Cortex of kidney (tissue), 1 donor: ENCODE measurements at places on chromosomes 12 and 14.

GRCh38 chr14:60166142-60166541 is 944 bp upstream of the DHRS7 start:
- DNase-seq: no peak

DNA sequence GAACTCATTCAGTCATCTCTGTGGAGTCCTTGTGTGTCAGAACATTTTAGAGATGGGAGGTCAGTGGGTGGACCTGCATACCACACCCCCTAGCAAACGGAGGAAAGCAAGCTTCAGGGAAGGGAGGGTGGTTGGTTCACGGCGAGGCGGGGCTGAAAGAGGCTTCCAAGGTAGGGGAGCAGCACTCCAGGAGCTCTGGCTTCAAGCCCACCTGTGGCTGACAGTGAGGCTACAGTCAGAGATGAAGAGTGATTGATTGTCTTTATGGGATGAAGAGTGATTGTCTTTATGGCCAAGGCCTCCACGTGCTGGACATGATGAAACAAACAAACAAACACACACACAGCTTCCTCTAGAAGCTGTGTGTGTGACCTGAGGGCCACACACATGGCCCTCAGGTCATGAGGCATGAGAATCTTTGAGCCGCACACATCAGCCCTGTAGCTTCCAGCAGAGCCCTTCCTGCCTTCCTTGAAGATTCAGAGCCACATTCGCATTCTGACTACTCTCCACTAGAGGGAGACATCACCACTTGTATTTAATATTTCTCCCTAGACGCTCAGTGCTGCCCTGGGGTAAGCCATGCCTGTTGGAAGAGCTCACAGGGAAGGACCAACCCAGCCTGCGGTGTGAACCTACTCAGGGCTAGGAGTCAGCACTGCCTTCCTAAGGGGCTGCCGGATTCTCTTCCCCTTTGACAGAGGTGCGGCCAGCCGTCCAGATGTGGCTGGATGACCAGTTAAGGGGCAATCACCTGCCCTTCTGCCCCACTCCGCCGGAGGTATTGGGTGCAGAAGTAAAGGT is 54.4 kb upstream of the KCNA1 start:
- no peak for DNase-seq

DNA sequence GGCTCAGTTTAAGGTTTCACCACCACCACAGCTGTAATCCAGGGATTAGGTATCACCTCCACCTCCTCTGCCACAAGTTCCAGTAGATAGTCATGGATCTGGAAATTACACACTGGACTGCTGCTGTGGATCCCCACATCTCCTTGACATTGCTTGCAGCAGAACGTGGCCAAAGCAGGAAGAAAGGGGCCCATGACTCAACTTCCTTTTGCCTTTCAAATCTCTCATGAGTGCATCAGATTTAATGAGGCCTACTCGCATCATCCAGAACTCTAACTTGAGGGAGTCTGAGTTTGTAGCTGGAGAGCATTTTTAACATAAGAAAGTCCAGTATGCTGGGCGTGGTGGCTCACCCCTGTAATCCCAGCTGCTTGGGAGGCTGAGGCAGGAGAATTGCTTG is 29.2 kb upstream of the TMED10 start:
- no peak for DNase-seq

GRCh38 chr12:92132288-92132687 is 13.4 kb downstream of the BTG1 start:
- no peak for DNase-seq

DNA sequence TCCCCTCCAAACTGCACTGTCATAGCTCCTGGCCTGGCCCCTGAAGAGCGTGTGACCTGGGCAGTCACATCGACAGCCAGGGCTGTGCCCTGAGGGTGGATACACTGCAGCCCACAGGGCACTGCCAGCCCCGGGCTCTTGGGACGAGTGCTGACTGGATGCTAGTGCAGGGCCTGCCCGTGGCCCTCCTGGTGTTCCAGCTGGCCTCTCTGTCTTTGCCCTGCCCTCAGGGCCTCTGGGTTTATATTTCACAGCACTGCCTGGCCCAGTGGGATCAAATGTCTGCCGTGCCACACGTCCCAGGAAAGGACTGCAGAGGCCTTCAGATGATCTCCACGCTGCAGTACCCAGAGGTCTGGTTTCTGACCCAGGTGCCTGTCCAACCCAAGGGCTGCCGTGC is 10.1 kb upstream of the CCDC197 start:
- DNase-seq: no peak

DNA sequence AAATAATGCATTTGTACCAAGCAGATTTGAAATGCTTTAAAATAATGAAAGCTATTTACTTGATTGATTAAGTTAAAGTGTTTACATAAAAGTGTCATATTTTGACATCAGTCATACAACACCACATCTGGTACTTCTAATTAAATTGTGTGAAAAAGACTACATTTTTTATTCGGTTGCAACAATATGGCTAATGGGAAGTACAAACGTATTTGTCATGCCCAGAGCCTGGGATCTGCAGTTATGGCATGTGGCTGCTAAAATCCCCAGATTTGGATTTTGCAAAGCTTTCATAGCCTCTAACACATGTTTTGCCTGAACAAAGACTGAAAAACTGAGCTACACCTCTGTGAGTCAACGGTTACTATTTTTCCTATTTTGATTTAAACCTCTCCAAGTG is 66.6 kb downstream of the LLPH start:
- no peak for DNase-seq

GRCh38 chr12:21472197-21472823 is 29.1 kb downstream of the RECQL start:
- no peak for DNase-seq

GRCh38 chr12:89179245-89179644 is 173.1 kb downstream of the DUSP6 start:
- DNase-seq: no peak

DNA sequence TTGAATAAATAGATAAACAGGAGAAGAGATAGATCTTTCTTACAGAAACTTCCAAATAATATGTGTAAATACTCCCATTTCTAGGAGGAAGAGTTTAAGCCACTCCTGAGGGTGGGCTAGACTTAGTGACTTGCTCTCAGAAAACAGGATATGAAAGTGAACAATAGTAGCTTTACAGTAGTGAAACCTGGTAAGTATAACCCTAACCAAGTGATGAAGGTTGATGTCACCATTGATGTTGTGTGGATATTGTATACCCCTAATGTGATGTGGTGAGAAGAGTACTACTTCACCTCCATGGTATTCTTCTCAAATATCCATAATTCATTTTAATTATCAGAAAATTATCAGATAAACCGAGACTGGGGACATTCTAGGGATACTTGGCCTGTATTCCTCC is 20.9 kb downstream of the AKAP6 start:
- DNase-seq: no peak

DNA sequence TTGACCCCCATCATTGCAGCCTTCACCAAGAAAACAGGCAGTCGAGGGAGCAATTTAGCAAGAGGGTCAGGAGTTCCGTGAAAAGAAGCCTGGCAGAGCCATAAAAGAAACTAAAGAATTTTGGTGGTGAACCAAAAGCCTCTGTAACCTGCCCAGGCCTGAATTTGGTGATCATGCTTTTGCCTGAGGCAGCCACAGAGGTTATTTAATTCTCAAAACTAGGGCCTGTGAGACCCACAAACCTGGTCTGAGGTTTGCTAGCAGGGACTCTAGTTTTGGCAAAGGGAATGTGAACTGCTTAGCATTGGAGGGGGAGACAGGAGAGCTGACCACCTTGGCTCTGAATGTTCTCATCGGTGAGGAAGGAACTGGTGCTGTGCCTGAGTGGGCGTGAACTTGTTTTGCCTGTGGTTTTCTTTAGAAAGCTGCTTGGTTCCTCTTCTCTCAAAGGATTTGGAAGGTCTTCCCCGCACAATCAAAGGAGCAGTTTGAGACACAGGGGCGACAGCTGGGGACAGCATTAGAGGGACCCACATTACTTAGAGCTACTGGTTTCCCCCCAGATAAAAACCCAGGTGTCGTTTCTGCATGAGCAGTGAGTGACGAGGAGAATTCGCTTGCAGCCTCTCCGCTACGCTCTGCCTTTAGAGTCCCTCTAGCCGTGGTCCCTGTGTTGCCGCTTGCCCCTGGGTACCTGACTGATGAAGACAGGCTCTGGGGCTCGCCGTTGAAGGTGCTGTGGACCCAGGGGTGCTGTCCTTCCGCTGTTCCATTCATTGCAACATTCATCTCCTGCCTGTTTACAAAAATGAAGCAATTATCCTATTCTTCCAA is 12.6 kb upstream of the WNT5B start:
- no peak for DNase-seq

DNA sequence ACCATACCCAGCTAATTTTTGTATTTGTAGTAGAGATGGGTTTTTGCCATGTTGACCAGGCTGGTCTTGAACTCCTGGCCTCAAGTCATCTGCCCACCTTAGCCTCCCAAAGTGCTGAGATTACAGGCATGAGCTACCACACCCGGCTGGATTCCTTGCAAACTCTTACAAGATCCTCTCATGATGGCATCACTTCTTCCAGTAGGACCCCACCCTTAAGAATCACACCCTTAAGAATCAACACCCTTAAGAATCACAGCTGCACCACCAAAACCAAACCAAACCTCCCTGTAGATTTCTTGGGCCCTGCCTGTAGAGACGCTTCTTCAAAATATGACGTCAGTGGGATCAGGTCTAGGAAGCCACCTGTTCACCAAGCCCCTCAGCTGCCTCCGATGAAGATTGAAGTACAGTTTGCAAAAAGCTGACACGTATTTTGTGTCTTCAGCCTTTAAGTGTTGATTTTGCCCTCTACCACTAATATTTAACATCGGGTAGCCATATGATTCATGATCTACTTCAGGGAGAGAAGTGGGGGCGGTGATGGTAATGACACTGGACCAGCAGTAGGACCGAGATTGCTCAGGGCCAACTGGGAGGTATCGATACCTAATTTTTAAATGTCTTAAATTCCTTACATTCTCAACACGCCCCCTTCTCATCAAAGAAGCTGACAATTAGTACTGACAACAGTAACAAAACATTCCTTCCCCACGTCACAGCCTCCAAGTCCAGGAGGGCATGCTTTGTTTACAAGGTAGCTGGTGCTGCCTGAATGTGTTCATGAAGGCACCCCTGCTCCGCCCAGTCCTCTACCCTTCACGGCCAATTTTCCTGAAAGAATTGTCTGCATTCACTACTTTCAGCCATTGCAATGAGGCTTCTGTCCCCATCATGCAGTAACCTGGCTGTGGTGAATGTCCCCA is 57.2 kb downstream of the ESRRB start:
- no peak for DNase-seq

DNA sequence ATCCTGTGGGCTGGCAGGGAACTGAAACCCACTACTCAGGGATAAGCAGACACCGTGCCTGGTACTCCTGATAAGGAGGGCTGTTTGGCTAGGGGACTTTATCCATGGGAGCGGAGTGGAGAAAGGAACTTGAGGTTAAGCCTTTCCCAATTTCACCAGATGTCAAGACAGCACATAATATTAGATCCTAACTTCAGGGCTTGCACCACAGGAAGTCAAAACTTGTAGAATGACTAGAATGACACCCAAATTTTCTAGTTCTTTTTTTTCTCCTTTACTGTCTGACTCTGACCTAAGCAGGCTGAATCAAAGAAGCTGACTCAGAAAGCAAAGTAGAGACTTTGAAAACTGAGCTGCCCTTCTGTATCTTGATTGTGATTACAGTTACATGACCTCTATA is 7.1 kb upstream of the CGRRF1 start:
- DNase-seq: no peak

DNA sequence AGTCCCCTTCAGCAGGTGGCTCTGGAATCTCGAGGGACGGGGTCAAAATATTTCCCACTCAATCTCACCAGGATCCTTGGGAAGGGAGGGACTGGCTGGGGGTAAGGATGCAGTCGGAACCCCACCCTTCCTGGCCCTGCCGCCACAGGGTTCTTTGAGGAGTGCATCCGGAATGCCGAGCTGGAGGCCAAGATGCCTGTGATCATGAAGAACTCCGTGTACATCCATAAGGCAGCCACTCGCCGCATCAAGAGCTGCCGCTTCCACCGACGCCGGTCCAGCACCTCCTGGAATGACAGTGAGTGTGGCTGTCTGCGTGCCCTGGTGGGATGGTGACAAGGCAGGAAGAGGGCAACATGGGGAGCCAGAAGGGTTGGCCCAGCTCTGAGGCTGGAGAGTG is 43.1 kb downstream of the PLEKHD1 start:
- DNase-seq: no peak

DNA sequence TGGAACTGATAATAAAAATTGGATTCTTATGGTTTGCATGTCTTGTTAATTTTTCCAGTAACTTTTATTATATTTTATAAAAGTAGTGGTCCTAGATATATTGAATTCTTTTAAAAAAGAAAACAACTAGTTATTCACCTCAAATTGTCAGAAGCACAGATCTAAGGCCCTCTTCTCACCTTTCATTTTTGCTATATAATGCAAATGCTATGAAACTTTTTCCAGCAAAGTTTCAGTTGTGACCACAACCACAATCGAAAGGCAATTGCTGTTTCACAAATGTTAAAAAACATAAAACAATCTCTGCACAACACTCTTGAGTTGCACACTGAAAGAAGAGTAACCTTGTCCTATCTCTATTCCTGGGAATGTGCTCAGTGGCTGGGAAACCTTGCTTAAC is 479.8 kb upstream of the FLRT2 start:
- no peak for DNase-seq

- no peak for DNase-seq
These were observed 84.2 kb downstream of the AACS start for GRCh38 chr12:125149160-125150108.

GRCh38 chr14:80425686-80426085 is 214.4 kb upstream of the DIO2 start:
- DNase-seq: no peak

GRCh38 chr12:109358154-109358869 is 10.6 kb downstream of the MYO1H start:
- no peak for DNase-seq

- DNase-seq: no peak
These were observed 4.2 kb downstream of the SCNN1A start for GRCh38 chr12:6370994-6371754.

- DNase-seq: no peak
These were observed 15.7 kb upstream of the SLC10A1 start for GRCh38 chr14:69812711-69813110.

- no peak for DNase-seq
These were observed 3.5 kb upstream of the SCNN1A start for GRCh38 chr12:6378709-6379472.

DNA sequence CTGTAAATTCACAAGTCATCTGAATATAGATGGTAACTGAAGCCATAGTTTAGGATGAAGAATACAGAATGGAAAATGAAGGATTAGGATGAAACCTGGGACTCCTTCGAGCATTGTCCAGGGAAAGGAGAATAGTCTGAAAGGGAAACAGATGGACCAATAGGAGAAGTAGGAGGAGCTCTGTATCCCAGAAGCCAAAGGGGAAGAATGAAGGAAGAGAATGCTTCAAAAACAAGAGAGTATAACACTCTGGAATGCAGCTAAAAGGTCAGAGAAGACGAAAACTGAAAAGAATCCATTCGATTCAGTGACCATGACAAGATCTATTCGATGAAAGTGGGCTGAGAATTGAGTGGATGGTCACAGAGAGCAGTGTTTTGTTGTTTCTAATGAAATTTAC is 1.0 kb downstream of the GMFB start:
- no peak for DNase-seq

- no peak for DNase-seq
These were observed 35.2 kb downstream of the HELB start for GRCh38 chr12:66337381-66338010.
